ENCODE measurements at places on chromosomes 3 and 15.

- DNase-seq = no peak
Measured at GRCh38 chr3:39849992-39850715, 40.7 kb downstream of the MYRIP start.

DNA sequence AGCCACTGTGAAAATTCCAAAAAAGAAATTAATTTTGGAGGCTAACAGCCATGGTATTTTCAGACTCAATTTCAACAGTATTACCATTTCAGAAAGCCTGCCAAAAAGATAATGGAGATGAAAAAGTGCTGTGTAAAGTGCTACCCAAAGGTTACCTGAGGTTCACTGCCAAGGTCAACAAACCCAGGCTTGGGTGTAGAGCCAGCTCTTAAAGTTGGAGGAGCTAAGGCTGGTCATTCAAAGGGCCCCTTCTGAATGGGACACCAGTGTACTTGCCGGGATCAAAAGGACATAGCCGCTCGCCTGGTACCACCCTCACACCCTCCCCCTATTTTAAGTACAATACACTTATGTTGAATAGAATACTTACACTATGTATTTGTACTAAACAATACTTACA is 64.5 kb downstream of the ETV5 start:
- DNase-seq = no peak

DNA sequence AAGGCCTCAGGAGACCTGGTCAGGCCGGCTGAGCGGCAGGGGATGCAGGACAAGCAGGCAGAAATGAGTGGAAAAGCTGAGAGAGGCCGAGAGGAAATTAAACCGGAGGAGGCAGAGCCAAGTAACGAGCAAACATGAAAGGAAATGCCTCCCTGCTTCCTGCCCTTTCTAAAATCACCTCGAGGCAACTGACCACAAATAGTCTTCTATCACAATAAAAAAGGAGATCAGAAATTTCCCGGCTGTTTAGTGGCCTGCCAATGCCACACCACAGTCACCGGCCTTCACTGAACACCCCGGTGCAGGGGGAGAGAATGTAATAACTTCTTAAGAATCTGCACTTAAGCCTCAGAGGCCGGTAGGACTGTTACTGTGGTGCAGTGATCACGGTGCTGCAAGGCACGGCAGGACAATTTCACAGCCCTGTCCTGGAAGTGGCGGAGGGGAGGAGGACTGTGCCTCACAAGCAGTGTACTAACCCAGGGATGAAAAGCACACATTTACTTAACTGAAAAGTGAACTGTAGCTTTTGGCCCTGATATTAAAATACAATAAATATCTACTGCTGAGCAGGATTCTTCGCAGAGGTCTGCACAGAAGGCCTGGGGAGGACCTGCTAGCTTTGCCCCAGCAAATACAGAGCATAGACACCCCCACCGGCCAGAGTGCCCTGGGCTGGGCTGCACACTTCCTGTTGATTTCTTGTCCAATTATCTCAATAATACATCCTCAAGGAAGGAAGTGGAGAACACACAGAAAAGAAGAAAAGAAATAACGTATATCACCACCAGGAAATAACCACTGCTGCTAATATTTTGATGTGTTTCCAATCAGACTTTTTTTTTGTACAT is 183.5 kb upstream of the NSMCE3 start:
- no peak for DNase-seq

- no peak for DNase-seq
Measured at GRCh38 chr15:51105430-51106016, 10.8 kb upstream of the TNFAIP8L3 start.

DNA sequence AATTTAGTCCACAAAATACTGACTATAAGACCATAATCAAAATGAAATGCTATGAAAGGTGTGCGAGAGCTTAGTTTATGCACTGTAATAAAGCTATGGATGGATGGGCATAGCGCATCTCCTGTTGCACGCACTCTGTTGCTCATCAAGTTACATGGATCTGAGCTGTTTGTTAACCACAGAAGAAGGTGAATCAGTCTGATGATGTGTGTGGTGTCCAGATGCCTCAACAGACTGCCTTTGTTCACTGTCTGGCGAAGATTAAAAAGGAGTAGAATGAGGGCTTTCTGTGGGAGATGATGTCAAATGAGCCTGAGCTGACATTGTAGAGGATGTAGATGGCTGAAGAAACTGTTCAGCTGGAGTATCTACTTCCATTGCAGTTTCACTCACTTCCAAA is 36.1 kb downstream of the NSMCE3 start:
- no peak for DNase-seq

GRCh38 chr3:134342259-134342658 is 32.0 kb downstream of the AMOTL2 start:
- DNase-seq = no peak

DNA sequence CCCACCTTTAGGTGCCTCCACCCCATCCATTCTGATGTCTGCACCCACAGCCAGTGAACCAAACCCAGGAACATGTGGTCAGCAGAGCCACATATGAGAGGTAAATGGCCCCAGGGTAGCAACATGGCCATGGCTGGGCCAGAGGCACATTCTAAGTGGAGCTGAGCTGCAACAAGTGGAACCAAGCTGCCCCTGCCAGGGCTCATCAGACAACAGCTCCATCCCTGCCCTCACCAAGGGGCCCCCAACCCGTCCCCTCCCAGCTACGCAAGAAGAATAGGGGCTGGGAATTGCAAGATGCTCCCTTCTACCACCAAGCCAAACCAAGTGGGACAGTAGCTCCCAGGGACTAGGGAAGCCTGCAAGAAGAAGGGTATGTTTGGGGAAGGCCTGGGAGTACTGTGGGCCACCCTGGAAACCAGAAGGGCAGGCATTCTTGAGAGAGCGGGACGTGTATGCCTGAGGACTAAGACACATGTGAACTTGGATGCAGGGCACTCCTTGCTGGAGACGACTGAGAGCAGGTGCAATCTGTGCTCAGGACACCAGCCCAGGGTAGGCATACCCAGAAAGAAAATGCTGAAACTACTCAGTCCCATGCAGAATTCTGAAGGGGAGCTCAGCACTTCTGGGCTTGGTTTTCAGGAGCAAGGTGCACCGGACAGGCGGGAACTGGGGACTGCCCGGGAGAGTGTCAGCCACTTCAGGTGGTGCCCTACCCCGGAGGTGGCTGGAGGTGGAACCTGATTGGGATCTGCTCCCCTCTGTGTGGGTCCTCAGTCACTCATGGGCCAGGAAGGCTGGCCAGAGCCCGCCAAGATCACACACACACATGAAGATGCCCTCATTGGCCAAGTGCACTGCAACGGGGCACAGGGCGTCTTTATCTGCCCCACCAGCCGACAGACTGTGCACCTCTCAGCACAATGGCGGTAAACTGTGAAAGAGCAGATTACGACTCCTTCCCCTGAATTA is 9.5 kb downstream of the MYL3 start:
- DNase-seq = no peak

DNA sequence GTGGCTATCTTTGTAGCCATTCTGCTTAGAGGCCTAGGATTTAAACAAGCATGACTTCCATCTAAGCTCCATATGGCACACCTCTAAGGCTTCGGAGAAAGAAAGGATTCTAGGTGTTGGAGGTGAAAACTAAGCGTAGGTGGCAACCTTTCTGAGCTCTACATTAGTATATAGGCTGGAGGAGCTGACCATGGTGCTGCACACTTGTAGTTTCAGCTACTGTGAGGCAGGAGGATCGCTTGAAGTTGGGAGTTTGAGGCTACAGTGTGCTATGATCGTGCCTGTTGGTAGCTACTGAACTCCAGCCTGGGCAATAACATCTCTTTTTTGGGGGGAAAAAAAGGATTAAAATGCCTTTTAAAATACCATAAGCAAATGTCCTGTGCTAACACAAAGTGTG is 7.4 kb downstream of the EAF1 start:
- no peak for DNase-seq

DNA sequence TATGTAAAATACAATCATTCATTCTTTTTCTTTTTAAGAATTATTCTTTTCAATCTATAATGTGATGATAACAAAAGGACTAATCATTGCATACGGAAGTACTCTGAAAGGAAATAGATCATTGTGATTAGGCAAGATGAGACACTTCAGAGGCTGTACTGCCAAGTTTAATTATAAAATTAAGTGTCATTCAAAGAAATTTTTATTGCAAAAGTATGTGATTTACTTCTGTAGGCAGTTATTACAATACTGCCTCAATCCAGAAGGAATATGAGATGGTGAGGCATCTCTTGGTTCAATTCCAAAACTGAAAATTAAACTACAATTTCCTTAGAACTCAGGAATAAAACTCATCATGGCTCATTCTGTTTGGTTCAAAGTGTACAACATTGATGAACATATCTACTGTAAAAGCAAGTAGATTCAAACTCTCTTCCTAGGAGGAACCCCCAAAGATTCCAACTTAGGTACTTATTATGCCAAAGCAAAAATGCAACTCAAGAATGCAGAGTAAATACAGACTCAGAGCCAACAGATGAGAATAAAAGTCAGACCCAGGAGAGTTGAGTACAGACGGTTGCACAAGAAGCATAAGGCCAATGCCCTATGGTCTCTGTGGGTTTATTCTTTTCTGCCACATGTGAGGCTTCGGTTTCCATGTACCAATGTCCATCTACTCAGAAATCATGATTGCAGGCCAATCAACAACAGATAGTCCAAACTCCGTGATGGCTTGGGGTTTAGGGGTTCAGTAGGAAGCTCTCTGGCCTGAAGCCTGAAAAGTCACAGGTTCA is 118.5 kb upstream of the WNT5A start:
- DNase-seq = no peak

DNA sequence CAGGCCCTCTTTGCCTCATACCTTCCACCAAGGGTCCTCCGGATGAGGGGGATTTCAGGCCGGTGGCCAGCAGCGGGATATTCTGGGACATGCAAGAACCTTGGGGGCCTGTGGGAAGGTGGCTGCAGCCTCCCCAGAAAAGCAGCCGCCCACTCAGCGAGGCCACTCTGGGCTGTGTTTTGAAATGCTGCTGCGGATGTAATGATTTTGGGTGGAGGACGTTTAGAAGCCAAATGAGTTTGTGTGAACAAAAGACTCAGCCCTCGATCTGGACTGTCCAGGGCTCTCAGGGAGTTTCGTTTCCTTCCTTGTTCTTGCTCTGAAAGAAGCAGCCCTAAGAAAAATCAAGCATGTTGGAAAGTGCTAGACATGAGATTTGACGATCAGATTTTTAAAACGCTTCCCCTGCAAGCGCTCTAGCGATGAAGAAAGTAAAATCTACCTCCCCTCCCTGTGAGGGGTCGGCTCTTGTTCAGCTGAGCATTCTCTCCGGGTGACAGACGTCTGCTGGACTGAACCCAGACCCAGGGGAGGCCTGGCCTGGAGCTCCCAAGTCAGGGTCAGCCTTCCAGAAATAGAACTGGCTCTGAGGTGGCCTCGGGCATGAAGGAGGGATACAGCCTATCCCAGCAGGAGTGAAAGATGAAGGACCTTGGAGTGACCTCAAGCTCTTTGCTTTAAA is 12.9 kb downstream of the HEG1 start:
- no peak for DNase-seq

DNA sequence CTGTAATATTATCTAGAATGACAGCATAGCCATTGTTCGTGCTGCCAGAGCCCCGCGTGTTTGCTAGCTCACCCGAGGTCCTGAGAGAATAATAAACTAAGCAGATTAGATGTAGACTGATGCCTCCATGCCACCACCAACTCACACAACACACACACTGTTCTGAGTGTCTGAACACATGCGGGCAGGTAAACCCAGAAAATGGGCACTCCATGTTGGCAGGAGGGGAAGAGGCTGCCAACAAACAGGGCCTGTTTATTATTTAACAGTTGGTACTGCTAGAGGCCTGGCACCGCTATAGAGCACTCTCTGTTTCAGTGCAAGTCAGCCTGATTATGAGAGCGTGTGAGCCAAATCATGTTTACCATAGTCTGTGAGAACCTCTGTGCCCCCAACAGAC is 299.0 kb downstream of the ZBTB20 start:
- no peak for DNase-seq

DNA sequence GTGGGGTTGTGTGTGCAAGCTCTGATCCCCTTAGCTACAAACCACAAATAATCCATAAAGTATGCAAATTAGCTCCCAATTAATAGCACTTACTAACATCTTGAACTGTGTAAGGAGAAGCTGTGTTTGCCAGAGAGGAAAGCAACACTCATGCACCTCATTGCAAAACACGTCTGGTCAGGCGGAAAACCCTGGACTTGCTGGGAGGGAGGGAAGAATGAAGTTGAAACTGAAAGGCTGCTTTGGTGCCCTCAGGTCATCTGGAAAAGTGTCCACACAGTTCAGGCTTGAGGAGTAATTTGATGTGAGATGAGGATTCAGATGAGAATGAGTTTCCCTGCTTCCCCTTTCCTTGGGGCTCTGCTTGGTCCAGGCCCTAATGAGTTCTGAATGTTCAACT is 185.5 kb upstream of the ANKRD28 start:
- no peak for DNase-seq

- no peak for DNase-seq
Measured at GRCh38 chr15:42915654-42916315, 4.8 kb downstream of the TTBK2 start.

All from ecto neural progenitor cell (in vitro differentiated cells).